Posterior vena cava (tissue), 2 donors: ENCODE measurements at places on chromosomes 16 and 17. TPM values are rescaled to one million over a fixed set of nuclear protein-coding genes. Genes with fewer than 3 reads are reported as not detected.

RAB26 gene
- not detected for total RNA-seq

RAB11FIP4 gene
- 1.0 TPM for total RNA-seq

SLC9A5 gene
- total RNA-seq: 0.57 TPM

IL17C gene
- total RNA-seq: not detected

COL1A1 gene
- total RNA-seq: 1,821 TPM

DNA sequence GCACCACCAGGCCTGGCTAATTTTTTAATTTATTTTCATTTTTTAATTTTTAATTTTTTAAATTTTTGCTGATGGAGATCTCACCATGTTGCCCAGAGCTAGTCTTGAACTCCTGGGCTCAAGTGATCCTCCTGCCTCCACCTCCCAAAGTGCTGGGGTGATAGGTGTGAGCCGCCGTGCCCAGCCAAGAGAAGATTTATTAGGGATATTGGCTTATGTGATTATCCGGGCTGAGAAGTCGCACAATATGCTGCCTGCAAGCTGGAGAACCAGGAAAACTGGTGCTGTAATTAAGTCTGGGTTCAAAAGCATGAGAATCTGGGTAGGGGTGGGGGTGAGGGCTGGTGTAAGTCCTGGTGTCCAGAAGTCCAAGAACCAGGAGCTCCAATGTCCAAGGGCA, 2.5 kb upstream of the C16orf90 start:
- peak; percentile 9 for DNase-seq

DNA sequence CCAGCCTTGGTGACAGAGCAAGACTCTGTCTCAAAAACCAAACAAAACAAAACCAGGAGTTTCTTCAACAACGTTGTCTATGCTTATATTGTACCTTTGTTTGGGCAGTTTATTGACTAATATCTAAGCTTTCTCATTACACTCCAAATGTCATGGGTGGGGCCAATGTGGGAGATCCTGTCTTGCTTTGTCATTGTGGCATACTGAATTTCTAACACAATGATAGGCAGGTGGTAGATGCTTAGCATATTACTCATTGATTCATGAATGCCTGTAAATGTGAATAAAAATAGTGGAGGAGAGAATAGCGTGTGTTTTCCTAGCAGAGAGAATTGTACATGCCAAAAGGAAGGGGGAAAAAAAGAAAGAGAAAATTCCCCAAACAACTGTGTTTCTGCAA, 802.5 kb upstream of the EEF2KMT start:
- no peak for DNase-seq

DNA sequence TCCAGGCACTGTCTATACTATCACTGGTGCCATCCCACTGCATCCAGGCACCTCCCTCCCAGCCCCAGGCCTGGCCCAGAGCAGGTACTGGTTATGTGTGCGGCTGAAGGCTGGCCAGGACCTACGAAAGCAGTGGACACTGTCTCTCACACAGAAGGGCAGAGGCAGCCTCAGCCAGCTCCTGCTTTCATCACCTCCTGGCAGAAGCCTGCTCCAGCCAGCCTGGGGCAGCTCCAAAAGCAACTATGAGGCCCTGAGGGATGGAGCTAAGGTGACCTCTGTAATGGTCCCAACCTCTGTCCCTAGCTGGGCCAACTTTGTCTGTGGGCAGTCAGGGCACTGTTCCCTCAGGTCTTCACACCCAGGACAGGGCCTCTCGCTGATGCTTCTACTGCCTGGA, 18.8 kb downstream of the HSD11B2 start:
- DNase-seq: no peak

GRCh38 chr16:2795395-2796143, 2.7 kb upstream of the PRSS41 start:
- peak; percentile 7 for DNase-seq

DNA sequence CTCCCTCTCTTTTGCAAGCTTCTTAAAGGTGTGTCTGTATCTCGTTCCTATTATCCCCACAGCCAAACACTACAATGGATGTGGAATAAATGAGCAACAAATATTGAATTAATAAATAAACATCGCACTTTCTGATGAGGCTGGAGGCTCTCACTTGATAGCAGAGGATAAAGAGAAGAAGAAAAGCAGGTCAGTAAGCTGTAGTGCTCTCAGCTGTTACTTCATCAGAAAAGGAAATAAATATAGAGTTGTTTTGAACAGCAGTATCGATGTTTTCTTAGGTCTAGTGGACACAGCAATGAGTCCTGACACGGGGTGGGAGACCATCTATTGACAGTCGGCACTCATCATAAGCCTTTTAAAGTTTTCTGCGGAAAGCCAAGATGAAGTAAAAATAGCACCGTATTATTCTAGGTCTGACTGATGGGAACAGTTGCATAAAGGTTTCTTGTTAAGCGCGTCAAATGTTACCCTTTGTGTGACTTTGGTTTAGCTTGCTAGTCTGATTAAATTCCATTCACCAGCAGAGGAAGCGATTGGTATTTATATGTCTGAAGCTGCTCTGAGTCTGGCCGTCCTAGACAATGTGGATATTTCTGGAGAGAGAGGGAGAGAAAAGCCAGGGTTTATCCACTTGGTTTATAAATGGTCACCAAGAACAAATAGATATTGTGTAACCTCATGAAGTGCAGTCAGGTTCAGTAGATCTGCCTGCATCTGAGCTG, 646.1 kb downstream of the CDH11 start:
- no peak for DNase-seq

- DNase-seq: no peak
Measured at GRCh38 chr16:82470620-82471152, 156.1 kb upstream of the CDH13 start.

- peak; percentile 99 for DNase-seq
Measured at GRCh38 chr17:81871387-81872230, 472 bp upstream of the ARHGDIA start.

DNA sequence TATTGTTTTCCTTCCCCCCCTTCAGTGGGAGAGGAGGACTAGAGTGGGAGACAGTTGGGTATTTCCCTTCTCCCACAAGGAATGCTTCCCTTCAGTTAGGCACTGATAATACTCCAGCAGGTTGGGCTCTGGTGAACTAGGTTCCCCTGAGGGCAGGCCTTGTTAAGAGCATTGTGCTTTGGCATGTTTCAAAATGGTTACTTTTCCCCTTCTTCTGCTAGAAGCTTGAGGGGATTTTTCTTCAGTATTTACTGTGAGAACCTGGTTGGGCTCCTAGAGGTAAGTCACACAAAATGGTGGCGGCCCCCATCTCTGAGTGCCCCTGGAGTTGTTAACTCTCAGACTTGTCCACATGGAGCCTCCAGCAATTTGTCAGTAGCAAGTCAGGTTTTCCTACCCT, 156.2 kb downstream of the CYB561 start:
- DNase-seq: no peak

GRCh38 chr17:79919164-79919585, 79.9 kb upstream of the CBX4 start:
- DNase-seq: no peak

DNA sequence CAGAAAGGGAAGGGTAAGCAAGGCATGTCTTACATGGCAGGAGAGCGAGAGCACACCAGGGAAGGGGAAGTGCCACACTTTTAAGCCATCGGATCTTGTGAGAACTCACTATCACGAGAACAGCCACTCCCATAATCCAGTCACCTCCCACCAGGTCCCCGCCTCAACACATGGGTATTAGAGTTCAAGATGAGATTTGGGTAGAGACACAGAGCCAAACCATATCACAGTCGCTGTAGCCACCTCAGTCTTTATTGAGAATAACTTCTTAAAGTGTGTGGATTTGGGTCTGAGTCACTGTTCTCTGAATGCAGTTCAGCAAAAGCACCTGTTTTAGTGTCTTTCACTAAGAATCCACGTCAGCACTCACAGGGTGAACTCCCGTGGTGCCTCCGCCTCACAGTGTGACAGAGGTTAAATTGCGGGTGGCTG, 195.2 kb upstream of the CHMP6 start:
- no peak for DNase-seq

DNA sequence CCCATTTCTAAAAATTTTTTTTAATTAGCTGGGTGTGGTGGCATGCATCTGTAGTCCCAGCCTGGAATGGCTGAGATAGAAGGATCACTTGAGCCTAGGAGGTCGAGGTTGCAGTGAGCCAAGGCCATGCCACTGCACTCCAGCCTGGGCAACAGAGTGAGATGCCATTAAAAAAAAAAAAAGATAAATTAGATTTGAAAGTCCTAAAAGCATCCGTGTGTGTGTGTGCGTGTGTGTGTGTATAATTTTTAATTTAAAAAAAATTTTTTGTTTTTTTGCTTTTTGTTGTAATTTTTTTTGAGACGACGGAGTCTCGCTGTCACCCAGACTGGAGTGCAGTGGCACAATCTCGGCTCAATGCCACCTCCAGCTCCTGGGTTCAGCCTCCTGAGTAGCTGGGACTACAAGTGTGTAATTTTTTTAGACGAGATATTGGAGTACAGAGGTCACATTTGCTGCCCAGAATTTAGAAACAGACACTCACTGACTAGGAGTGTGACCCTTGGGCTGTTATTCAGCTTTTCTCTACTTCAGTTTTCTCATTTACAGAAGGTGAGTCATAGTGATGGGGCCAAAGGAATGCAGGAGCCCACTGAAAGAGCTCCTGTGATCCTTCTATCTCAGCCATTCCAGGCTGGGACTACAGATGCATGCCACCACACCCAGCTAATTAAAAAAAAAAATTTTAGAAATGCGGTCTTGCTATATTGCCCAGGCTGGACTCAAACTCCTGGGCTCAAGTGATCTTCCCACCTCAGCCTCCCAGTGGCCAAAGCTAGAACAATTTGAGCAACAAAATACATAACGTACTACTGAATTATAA, 25.5 kb upstream of the TBX4 start:
- DNase-seq: no peak

- DNase-seq: peak; percentile 64
Measured at GRCh38 chr17:17062356-17062755, 20.1 kb downstream of the MPRIP start.

- DNase-seq: no peak
Measured at GRCh38 chr17:16484445-16485175, 7.4 kb downstream of the LRRC75A start.
